HuH-7 (cell line): ENCODE measurements at places on chromosomes 3 and 15.

GRCh38 chr3:8581806-8582445 is 62.7 kb downstream of the SSUH2 start:
- DNase-seq: no peak

GRCh38 chr15:71612397-71612722 is 198.0 kb upstream of the NR2E3 start:
- no peak for DNase-seq

DNA sequence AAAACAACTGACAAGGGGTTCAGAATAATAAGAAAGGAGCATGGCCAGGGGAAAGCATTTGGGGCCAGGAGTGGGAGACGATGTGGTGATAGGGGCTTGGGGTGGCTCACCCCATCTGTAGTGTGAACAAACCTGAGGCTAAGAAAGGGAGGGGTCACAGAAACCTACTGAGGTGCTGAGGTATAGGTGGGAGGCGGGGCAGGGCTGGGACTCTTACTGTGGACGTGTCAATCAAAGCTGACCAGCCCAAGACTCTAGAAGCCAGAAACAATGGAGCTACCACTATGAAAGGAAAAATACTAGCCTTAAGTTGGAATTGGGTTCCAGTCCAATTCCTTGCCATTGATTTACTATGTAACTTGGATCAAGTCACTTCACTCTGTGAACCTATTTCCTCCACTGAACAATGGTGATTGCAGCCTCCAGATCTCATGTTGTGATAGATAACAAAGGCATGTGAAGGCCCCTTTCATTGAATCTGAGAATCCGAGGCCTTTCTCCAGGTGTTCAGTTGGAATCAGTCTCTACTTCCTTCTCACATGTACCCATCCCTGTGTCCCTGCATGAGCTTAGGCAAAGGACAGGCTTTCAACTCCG is 260.9 kb upstream of the HES1 start:
- no peak for DNase-seq

- no peak for DNase-seq
These were observed 156.2 kb upstream of the NR2E3 start for GRCh38 chr15:71654042-71654719.

GRCh38 chr3:77191640-77192039 is 151.7 kb downstream of the ROBO2 start:
- DNase-seq: no peak

- DNase-seq: no peak
These were observed 1.1 kb upstream of the KPNA4 start for GRCh38 chr3:160566499-160566898.

DNA sequence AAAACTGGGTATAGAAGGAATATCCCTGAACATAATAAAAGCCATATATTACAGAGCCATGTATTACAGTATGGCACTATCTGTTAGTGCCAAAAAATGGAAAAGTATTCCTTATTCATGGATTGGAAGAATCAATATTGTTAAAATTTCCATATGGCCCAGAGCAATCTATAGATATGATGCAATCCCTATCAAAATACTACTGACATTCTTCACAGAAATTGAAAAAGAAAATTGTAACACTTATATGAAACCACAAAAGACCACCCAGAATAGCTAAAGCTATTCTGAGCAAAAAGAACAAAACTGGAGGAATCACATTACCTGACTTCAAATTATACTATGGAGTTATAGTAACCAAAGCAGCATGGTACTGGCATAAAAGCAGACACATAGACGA is 218.8 kb downstream of the PLCL2 start:
- DNase-seq: no peak

DNA sequence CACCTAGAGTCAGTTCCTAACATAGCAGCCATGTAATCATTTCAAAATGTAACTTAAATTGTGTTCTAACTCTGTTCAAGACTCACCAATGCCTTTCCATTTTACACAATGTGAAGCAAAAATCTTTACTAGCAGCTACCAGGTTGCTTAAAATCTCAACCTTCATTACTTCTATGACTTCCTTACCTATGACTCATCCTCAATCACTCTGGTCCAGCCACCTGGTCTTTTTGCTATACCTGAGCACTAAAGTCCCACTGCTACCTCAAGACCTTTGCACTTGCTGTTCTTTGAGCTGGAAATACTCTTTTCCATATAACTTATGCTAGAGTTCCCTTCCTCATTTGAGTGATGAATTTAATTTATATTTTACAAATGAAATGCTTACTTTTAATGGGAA is 993.2 kb downstream of the NTRK3 start:
- no peak for DNase-seq

GRCh38 chr3:49122451-49122850 is 1.8 kb upstream of the USP19 start:
- no peak for DNase-seq

GRCh38 chr15:29045717-29046116 is 159.9 kb downstream of the APBA2 start:
- DNase-seq: no peak

GRCh38 chr15:98653686-98654085 is 5.3 kb downstream of the IGF1R start:
- no peak for DNase-seq

DNA sequence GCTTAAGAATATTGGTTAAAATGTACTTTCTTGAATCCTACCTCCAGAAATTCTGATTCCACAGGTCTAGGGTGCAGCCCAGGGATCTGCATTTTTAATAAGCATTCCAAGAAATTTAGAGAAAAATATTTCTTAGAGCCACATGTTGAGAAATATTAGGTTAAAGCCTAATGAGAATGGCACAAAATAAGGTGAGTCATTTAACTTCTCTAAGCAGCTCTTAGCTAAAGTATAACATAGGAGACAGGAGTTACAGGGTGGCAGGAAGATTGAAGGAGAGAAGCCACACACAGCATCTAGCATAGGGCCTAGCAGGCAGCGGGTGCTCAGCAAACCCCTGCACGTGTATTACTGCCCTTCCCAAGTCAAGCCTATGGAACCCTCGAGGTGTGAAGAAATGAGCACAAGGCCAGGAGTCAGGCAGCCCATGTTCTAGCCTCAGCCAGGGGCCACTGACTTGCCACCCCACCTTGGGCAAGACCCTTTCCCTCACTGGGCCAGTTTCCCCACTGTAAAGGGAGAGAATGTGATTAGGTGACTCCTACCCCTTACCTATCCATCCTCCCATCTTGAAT is 197.1 kb upstream of the TLE3 start:
- no peak for DNase-seq

GRCh38 chr3:154886437-154886836 is 193.7 kb upstream of the MME start:
- no peak for DNase-seq

DNA sequence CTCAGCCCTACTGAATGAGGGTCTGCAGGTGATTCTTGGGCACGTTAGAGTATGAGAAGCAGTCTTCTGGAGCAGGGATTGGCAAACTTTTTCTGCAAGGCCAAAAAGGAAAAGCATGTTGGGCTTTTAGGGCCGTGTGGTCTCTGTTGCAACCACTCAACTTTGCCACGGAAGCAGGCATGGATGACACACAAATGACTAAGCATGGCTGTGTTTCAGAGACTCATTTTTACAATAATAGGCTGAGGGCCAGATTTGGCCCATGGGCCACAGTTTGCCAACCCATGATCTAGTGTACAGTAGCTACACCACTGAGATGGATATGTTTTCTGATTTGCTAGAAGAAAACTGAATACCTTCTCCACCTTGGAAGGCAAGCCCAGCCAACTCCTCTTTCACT is 66.1 kb upstream of the PRICKLE2 start:
- DNase-seq: no peak

DNA sequence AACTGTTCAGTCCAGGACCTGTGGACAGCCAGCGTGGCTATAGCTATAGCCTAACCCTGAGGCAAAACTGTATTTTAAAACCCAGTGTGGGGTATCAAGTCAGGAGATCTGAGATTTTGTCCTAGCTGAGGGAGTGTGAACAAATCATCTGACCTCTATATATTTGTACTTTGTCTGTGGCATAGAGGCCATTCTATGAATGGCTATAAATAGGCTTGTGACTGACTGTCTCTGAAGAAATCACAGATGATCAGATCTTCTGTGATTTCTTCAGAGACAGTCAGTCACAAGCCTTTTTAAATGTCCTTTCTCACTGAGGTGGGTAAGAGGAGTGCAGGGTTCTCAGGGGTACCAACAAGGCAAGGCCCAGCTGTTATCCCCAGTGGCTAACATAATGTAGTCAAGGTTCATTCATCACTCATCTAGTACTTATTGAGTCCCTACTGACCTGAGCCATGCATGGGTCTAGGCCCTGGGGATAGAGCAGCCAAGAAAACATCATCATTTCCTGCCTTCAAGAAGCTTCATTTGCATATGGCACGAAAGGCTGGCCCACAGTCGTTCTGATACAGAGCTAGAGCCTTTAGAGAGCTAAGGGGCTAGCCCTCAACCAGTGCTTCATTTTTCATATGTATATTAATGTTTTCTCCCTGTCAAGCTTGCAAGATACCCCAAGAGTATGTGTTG is 53.3 kb downstream of the TIPARP start:
- no peak for DNase-seq

GRCh38 chr3:107662586-107662985 is 139.8 kb downstream of the BBX start:
- no peak for DNase-seq

DNA sequence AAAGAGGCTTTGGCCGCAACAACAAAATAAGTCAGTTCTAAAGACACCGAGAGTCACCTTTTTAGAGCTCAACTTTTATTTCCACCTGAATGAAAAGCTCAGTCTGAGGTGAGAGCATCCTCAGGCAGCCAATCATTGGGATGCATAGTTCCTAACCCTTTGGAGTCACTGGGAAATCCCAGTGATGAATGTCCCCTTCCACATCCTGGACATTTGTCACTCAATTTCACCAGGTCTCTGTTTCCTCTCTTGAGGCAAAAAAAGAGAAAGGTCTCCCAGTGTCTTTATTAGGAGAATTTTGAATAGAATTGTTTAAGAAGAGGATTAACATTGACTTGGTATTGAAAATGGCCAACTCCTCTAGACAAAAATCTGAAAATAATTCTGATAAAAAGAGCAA is 137.5 kb upstream of the SPRED1 start:
- no peak for DNase-seq
